Fibroblast of the aortic adventitia (primary cell): ENCODE measurements at places on chromosomes 13 and 19.

GRCh38 chr13:21557995-21558394 is 46.0 kb downstream of the MICU2 start:
- DNase-seq = no peak

GRCh38 chr13:35833608-35834275 is 297.4 kb downstream of the DCLK1 start:
- no peak for DNase-seq

DNA sequence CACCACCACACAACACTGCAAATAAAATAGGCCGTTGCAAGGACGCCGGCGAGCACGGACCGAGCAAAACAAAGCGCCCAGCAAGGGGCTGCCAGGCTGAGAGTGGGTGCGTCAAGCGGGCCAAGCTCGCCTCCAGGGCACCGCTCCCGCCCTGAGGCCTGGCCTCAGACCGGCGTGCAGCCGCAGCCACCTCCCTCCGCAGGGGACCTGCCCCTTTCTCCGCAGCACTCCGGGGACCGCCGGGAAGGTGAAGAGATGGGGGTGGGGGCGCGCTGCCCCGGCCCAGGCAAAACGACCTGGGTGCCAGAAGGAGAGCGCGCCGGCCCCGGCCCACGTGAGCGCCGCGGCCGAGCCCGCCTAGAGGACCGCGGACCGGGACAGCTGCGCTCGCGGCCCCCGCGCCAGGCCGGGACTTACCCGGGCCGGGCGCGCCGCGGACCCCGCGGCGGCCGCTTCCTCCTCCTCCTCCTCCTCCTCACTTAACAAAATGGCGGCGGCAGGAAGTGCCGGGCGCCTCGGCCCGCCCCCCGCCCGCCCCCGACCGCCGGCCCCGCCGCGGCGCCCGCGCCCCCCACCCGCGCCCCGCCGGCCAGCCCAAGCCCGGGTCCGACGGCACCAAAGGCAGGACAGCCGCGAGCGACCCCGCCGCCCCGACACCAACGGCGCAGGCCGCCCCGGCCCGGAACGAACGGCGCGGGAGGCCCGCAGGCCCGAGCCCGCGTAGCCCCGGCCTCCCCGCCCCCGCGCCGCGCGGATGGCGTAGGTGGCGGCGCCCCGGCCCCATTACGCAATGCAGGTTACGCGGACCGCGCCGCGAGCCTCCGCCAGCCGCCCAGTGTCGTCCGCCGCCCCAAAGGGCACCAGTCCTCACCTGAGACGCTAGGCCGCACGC is 674 bp downstream of the BRD4 start:
- DNase-seq = no peak

DNA sequence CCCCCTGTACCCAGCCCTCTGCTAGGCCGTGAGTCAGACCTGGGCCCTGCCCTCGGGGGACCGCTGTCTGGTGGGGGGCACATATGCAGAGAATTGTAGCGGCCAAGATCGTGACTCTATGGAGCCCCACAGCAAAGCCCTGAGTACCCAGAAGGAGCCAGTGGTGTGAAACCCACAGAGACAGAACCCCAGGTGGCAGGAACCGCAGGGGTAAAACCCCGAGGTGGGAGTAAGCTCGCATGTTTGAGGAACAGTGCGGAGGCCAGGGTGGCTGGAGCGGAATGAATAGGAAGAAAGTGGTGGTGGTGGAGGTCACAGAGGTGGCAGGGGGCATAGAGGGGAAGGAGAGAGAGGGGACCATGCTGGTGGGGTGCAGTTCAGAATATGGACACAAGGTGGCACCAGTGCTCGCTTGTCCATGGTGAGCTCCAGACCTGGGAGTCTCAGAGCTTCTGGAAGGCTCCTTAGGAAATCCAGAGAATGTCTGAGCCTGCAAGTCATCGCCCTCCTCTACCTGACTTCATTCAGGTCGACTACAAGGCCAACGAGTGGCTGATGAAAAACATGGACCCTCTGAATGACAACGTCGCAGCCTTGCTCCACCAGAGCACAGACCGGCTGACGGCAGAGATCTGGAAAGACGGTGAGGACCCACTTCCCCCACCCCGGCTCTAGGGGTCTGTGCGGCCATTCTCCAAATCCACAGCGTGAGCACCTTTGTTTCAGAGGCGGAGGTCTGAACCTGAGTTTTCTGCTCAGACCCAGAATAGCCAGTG is 48.9 kb downstream of the MYH14 start:
- no peak for DNase-seq

GRCh38 chr19:45477186-45477585 is 9.4 kb downstream of the FOSB start:
- DNase-seq = no peak

GRCh38 chr13:66138172-66138811 is 1091.8 kb downstream of the PCDH9 start:
- DNase-seq = no peak

DNA sequence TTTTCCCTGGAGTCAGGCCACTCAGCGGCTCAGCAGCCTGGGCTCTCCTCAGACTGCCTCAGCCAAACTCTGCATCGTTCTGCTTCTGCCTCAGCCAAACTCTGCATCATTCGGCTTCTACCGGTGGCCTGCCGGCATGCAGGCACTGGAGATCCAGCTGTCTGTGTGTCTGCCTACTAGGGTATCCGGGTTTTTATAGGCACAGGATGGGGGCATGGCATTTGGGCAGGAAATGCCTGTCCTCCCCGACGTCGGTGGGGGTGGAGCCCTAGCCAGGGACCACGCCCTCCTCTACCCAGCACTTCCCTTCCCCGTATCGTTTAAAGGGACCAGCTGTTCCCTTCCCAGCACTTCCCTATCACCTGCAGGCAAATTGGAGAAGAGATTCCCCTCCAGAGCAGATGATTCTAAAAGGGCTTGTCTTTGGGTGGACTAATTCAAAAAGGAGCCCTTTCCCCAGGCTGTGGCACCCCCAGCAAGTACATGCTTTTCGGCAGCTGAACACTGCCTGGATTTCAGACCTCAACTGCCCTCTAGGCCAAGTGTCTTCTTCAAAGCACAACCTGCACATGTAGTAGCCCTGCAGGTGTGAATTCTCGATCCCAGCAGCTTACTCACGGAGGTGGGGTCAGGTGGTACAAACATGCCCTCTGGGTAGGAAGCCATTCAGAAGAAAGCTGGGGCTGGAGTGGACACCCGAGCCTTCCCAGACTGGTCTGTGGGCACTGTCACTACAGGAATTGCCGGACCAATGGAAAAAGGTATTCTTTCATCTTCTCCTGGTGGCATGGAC is 25.4 kb upstream of the GPR12 start:
- peak; percentile 2 for DNase-seq
